H4 (cell line): ENCODE measurements at places on chromosomes 11 and 22. TPM values are rescaled to one million over a fixed set of nuclear protein-coding genes. Genes with fewer than 3 reads are reported as not detected.

Gene GAB4
- not detected in 2 replicates for total RNA-seq

- peak; percentile 70 for DNase-seq
Observed at GRCh38 chr11:7657306-7658025, 15.8 kb downstream of the CYB5R2 start.

GRCh38 chr11:6578134-6578533 is 25.3 kb downstream of the RRP8 start:
- DNase-seq = no peak

GRCh38 chr22:40014667-40015248 is 20.0 kb downstream of the FAM83F start:
- DNase-seq = no peak

Gene CRYBB2
- total RNA-seq = 0.51 and 1.6 TPM in 2 replicates

DNA sequence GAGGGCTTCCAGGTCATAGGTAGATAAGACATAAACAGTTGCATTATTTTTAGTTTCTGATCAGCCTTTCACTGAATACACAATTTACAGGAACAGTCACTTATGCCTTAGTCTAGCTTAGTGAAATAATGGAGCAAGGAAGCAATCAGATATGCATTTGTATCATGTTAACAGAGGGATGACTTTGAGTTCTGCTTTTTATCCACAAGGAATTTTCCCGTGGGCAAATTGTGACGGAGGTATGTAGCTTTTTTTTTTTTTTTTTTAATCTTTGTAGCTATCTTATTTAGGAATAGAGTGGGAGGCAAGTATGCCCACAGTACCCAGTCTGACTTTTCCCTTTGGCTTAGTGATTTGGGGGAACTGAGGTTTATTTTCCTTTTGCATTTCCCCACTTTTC is 3.4 kb upstream of the NLRP10 start:
- no peak for DNase-seq

- peak; percentile 94 for DNase-seq
Observed at GRCh38 chr22:35840302-35840739, 122.6 kb downstream of the APOL5 start.

Gene SBF1
- total RNA-seq = 29.1 and 33.9 TPM in 2 replicates

GRCh38 chr22:35432228-35432905 is 32.4 kb downstream of the MCM5 start:
- no peak for DNase-seq

- no peak for DNase-seq
Observed at GRCh38 chr22:18024956-18025720, 777 bp upstream of the MICAL3 start.

Gene C11orf86
- total RNA-seq = not detected in 2 replicates

Gene CHRNA10
- total RNA-seq = 0.18 and 0.91 TPM in 2 replicates

Gene TANGO2
- total RNA-seq = 20.6 and 29.3 TPM in 2 replicates

DNA sequence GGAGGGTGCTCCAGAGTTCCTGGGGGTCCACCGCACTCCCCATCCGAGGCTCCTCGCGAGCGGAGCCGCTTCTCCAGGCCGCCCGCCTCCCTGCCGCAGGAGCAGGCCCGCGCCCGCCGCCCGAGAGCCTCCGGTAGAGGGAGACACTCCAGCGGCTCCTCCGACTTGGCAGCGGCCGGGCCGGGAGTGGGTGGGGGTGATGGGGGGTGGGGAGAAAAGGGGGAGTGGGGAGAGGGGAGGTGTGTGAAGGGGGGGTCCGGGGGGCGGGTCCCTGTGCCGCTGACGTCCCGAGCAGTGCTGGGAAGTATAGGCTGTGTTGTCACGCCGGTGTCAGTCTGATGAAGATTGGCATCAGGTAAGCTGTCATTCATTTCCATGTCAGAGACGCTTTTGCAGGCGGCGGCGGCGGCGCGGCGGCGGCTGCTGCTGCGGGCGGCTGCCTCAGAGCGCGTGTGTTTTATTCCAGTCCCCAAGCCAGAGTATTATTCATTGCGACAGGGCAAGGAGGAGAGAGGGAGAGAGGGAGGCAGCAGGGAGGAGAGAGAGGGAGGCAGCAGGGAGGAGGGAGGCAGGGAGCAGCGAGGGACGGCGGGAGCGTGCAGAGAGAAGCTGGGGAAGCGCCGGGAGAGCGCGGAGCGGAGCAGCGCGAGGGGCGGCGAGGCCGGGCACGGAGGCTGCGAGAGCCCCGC is at the start of gene PKNOX2:
Gene PKNOX2 (plus strand): TSS at position 330 of the 689 bp plus-strand sequence. CDS start 186,555 bp downstream, outside the sequence.
- peak; percentile 48 for DNase-seq

- DNase-seq = no peak
Observed at GRCh38 chr22:19871845-19872778, 17.4 kb upstream of the GNB1L start.

Gene SOX6
- total RNA-seq = 6.4 and 16.6 TPM in 2 replicates

GRCh38 chr11:111603611-111604130 is 1.4 kb downstream of the SIK2 start:
- no peak for DNase-seq

Gene ASPHD2
- 1.8 and 2.7 TPM in 2 replicates for total RNA-seq

DNA sequence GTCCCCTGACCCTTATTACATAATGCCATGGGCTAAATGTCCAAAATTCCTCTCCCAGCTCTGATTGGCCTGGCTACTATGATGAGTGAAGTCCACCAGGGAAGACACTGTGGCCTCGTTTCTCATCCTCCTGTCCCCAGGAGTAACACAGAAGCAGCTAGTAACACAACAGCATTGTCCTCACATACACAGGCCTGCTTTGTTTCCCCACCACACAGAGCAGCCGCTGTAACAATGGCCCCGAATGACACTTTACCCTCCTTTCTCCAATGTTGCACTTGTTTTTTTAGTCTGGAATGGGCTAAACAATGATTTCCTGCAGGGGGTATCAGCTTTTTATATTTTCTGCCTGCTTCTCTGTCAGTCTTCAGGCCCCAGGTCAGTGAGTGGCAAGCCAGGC is at the start of gene PRR5L:
Gene PRR5L (plus strand): TSS at position 363 of the 400 bp plus-strand sequence. CDS start 104,834 bp downstream, outside the sequence.
- DNase-seq = no peak

DNA sequence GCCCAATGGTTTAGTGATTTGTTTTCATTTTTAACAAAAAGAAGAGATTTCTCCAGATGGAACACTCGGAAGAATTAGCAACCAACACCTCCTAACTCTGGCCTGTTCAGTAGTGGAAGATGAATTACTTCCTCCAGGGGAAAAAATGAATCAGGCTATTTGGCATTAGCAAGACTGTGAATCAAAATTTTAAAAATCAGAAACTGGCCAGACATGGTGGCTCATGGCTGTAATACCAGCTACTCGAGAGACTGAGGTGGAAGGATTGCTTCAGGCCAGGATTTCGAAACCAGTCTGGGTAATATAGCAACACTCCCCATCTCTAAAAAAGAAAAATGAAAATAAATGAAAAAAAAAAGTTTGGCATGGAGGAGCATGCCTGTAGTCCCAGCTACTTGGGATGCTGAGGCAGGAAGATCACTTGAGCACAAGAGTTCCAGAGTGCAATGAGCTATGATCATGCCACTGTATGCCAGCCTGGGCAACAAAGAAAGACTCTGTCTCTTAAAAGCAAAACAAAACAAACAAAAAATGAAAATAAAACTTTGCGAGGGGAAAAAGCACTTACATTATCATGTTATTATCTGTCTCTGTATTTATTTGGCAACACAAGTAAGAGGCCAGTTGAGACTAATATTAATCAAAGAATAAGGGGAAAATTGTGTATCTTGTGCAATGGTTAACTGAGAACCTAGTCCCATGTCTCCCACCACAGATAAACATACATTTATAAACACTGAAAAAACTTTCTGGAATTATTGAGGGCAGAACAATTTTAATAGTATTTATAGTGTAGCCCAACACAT is 796.3 kb upstream of the ANO3 start:
- DNase-seq = no peak
